ENCODE measurements at places on chromosomes 12 and 14.

DNA sequence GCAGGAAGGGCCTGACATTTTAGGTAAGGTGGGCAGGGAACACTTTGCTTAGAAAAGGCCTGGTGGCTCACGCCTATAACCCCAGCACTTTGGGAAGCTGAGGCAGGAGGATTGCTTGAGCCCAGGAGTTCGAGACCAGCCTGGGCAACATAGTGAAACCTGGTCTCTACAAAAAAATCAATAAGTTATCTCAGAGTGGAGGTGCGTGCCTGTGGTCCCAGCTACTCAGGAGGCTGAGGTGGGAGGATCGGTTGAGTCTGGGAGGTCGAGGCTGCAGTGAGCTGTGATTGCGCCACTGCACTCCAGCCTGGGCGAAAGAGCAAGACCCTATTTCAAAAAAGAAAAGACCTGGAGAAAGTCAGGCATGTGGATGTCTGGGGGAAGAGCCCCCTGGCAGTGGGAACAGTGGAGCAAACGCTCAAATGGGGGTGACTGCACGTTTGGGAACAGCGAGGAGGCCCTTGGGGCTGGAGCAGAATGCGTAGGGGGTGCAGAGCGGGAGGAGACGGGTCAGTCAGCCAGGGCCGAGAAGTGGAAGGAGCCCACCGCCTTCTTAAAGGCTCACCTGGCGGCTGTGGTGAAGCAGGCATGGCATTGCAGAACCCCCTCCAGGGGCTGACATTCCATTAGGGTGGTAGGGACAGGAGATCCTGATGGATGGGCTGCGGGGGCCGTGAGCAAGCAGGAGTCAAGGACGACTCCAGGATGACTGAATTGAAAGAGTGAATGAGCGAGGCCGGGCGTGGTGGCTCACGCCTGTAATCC is 6.2 kb upstream of the KIF26A start:
- DNase-seq = no peak

DNA sequence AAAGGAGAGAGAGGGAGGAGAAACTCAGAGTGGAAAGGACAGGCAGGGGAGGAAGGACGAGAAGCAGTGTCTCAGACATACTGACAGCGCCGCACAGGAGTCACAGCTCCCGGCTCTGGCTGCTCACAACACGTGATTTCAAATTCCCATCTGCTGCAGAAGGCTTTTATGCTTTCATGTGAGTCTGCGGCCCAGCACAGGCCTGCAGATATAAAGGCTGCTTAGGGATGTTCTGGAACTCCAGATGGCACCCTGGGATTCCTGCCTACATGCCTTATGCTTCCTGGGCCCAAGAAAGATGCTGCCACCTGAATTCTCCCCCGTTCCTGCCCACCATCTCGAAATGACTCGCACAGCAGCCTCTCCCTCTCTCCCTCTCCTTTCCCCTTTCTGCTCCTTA is 89.6 kb downstream of the NUAK1 start:
- DNase-seq = no peak

- DNase-seq = no peak
These were observed 87.2 kb downstream of the CAND1 start for GRCh38 chr12:67356380-67356774.

- no peak for DNase-seq
These were observed 414.5 kb downstream of the PCNX1 start for GRCh38 chr14:71321574-71322315.

DNA sequence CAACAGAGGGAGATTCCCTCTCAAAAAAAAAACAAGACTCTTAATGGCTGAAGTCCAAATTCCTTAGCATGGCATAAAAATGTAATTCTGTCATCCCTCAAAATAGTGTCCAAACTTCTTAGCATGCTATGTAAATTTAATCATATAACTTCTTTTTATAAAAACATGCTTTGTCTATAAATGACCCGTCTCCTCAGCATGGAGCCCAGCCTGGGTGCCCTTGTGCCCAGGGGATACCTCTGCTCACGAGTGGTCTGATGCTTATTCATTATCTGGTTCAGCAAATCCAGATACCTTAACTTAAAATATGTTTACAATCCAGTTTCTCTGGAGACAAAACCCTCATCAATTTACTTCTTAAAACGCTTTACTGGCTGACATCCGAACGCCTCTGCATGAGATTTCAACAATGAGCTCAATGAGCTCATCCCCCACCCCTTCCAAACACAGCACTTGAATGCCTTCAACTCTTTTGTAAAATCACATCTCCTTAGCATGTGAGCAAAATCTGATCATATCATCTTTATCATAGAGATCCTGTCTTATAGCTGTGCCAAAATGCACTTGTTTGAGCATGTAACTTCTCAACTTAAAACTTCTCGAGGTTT is 15.7 kb downstream of the RTL1 start:
- DNase-seq = no peak

Measured in activated CD4-positive, alpha-beta T cell treated with anti-CD3 and anti-CD28 coated beads for 48 hours (primary cell).